ENCODE measurements at places on chromosomes 13 and 19.

DNA sequence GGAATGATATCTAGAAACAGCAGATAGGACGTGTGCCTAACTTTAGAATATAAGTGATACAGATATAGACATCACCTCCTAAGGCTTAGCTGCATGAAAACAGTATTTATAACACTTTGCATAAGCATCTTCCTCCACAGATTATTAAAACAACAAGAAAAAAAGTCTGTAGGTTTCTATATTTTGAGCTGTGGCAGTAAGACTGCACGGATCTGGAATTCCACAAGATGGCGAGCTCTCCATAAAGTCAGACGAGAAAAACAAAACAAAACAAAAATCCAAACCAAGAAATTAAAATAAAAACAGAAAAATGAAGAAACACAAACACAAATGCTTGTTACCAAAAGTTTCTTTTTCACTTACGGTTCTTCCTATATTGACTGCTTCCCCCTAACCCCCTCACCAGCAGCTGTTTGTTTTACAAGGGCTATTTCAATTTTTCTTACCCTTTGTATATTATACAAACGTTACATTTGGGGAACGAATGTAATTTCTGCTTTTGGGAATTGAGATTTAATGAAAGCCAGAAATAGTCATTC is 285.8 kb downstream of the MYO16 start:
- no peak for DNase-seq

DNA sequence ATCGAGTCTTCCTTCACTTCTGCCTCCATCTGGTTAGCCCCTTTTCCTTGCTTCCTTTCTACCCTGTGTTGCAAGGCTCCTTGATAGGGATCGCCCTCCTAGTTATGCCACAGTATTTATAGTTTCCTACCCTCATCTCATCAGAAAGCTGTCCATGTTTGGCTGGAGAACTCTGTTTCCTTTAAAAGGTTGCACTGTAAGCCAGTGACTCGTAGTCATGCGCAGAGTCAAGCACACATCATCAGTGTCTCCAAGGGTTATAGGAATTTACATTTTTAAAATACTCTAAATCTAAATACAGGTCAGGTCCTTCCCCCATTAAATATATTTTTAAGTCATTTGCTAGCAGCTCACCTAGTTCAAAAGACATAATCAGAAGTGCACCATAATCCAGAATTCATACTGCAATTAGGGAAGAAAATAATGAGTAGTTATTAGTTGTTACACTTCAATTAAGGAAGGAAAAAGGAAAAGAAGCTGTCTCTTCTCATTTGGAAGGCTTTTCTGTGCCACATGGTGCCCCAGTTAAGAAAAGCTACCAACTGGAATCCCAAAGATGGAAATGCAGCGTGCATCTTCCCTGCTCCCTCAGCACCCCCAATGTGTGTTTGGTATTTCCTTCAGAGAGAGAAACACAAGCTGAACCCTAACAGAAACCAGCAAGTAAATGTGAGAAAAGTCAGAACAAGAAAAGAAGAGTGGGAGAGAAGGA is 81.0 kb downstream of the GPR12 start:
- DNase-seq = no peak

GRCh38 chr19:8831832-8832131 is 322 bp downstream of the ZNF558 start:
- no peak for DNase-seq

DNA sequence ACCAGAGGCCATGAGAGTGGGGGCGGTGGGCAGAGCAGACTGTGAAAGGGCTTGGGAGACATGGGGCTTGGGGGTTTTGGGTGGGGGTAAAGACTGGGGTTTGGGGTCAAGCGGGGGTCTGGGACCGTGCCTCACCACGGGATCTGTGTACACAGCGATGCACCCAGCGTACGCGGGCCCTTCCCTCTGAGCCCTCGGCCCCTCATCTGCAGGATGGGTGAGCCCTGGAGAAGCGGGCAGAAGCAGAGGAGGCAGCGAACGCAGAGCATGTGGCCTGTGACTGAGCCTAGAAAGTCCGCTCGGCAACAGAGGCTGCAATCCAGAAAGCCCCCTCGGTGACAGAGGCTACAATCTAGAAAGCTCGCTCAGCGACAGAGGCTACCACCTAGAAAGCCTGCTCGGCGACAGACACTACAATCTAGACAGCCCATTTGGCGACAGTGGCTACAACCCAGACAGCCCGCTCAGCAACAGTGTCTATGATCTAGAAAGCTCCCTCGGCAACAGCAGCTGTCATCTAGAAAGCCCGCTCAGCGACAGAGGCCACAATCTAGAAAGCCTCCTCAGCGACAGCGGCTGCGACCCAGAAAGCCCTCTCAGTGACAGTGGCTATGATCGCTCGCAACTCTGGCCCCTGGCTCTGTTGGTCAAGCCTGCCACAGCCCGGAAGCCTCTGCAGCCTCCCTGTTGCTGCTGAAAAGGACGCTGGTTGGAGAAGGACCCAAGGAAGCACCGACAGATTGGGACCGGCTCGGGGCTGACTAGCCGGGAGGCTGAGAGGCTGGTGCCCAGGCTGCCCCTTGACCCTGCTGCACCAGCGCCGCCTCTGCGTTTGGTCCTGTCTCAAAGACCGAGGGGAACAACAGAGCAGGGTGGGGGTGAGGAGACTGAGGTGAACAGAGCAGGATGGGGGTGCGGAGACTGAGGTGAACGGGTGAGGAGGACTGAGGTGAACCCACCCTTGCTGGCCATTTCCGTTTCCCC is 68.6 kb downstream of the SPACA7 start:
- DNase-seq = no peak

- no peak for DNase-seq
Measured at GRCh38 chr13:53343361-53343744, 314.7 kb downstream of the OLFM4 start.

DNA sequence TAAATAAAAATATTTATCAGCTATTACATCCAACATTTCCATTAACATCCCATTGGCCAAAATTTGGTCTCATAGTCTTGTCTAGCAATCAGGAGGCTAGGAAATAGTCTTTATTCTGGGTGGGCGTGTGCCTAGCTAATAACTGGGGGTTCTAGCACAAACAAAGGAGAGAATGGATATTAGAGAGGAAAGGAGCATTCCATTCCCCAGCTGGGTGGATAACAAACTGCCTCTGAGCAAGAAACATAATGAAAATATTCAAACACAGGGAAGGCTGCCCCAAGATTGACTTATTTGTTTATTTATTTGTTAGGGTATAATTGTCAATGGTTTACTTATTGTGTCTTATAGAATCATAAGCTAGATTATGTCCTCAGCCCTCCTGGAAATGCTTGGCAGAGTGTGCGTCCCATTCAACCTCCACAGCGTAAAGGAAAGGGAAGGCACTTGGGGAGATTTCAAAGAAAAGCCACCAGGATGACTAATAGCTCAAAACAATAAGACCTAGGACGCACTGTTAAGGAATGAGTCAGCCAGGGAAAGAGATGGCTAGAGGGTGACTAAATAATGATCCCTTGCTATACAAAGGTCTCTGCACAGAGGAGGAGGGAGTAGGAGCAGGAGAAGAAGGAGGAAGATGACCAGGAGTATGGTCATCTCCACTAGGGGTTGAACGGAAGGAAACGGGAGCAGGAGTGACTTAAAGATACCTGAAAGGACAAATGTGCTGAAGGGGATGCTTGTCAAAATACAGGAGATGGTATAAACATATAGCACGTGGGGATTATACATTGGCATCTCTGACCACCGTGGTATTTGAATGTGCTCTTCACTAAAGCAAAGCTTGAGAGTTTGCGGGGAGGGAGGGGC is 23.5 kb upstream of the USP12 start:
- DNase-seq = no peak

- DNase-seq = no peak
Measured at GRCh38 chr13:34002924-34003323, 185.0 kb downstream of the RFC3 start.

DNA sequence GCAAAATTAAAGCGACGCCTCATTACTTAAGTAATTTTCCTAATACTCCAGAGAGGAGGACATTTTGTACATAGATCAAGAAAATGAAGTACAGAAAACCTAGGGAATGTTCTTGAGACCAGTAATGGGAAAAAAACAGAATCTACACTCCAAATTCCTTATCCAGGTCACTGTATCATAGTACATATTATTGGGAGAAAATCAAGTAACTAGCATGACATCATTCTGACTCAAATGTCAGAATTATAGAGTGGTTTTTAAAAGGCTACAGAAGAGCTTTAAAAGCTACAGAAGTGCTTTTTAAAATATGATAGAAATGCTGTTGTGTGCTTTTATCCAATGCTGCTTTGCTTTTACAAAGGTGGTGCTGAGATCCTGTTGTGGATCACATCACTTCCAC is 86.3 kb upstream of the SLC15A1 start:
- DNase-seq = no peak

DNA sequence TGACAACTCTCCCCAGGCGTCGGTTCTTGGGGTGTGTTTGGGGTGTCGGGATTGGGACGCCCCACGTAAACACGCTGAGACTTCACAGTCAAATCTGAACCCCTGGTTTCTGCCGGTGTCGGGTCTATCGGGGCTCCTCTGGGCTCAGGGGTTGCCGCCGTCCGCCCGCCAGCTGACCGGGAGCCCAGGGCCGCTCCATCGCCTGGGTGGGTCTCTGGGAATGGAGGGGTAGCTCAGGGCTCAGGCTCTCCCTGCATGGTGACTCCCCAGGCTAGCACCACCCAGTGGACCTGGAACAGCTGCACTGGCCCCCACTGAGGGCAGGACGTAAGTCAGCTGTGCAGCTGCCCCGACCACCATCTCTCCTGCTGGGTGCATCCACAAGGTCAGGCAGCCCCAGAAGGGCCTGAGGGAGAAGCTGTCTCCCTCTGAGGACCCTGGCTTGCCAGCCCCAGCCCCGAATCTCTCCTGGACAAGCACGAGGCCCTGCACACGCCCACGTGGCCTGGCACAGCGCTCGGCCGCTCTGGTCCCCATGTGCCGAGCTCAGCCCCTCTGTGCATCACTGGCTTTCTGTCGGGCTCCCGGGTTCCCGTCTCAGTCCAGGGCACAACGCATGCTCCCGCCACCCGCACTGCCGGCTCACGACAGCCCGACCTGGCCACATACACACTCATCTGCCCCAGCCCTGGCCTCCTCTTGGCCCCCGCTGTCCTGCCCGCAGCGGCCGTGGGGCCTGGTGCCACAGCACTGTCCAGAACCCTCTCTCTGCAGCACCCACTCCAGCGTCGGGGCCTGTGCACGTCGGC is 6.1 kb downstream of the RNF126 start:
- DNase-seq = no peak

DNA sequence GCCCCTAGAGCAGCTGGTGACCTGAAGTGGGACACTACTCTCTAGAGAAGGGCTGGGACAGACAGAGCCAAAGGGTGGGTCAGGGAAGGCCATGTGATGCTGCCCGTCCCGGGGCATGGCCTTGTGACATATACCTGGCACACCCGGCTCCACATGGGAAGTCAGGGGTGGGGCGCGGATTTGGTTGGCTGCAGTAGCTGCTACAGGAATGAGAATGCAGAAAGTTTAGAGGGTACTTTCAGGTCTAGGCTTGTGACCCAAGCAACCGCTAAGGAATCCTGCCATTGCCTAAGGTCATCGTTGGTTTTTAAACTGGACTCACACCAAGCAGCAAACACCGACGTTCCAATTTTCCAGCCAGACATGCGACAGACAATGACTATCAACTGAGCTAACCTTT is 25.9 kb downstream of the RCBTB2 start:
- no peak for DNase-seq

GRCh38 chr19:58010507-58010906 is 7.9 kb upstream of the ZNF606 start:
- DNase-seq = no peak

DNA sequence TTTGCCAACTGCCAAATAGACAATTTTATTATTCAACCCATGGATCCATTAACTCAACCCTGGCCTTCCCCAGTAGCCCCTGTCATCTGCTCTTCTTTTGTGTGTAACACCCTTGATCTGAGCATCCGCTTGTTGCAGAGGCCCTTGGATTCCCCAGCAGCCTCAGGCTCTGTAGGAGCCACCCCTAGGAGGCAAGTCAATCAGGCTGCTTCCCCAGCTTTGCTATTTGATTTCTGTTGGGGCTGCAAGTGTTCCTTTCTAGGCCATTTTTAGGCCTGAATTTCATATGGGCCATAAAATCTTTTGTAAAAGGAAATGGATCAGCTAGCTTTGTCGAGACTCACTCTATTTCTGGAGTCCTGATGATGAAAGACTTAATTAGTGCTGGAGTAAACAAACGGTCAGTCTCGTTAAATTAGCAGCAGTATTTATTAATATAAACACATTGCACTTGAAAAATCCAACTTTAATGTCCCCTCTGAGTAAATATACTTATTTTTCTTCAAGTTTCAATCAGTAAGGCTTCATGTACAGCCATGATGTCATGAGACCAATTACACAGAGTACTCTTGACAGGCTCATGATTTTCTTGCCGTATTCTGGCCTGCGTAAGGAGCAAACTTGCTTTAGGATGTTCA is 105.3 kb downstream of the RGCC start:
- DNase-seq = no peak

DNA sequence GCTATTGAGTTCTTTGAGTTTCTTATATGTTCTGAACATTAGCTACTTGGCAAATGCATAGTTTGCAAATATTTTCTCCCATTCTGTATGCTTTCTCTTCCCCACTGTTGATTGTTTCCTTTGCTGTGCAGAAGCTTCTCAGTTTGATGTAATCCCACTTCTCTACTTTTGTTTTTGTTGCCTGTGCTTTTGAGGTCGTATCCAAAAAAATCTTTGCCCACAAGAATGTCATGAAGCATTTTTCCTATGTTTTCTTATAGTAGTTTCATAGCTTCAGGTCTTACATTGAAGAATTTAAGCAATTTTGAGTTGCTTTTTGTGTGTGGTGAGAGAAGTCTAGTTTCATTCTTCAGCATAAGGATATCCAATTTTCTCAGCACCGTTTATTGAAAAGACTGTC is 536.7 kb upstream of the ARGLU1 start:
- no peak for DNase-seq

- no peak for DNase-seq
Measured at GRCh38 chr13:33940256-33940655, 122.3 kb downstream of the RFC3 start.

DNA sequence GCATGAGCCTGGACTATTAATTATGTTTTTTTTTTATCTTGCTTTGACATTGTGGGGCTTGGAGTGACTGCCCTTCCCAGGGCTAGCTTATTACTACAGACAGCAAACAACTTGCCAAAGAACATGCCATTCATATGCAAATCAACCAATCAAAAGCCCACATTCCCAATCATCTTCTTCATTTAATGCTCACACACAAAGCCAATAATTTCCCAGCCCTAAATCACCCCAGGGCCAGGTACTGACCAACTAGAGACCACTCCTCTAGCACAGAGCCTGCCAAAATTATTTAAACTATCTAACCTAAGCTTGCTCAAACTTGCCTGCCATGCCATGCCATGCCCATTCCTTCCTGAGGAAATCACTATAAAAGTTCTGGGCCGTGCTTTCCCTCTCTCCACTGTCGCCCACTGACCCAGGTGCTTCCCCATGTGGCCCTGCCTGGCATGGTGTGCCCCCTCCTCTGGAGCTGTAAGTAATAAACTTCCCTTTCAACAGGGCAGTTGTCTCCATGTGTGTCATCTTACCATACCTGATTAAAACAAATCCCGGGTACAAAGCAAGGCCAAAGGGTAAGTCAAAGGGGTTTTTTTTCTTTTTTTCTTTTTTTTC is 15.7 kb downstream of the PBX4 start:
- DNase-seq = no peak

GRCh38 chr13:24353736-24354135 is 44.4 kb downstream of the C1QTNF9 start:
- DNase-seq = no peak

GRCh38 chr13:64680739-64681138 is 2549.4 kb downstream of the PCDH9 start:
- no peak for DNase-seq

Data from CD8-positive, alpha-beta T cell (primary cell).